ENCODE measurements at places on chromosomes 3 and 15.
A peak's percentile ranks its signal among the peaks of the same experiment; 100 is the strongest.

- no peak for DNase-seq
Measured at GRCh38 chr3:156350781-156351180, 204.1 kb downstream of the SSR3 start.

GRCh38 chr3:43644443-43644842 lies 22.6 kb upstream of the ANO10 start:
- no peak for DNase-seq

DNA sequence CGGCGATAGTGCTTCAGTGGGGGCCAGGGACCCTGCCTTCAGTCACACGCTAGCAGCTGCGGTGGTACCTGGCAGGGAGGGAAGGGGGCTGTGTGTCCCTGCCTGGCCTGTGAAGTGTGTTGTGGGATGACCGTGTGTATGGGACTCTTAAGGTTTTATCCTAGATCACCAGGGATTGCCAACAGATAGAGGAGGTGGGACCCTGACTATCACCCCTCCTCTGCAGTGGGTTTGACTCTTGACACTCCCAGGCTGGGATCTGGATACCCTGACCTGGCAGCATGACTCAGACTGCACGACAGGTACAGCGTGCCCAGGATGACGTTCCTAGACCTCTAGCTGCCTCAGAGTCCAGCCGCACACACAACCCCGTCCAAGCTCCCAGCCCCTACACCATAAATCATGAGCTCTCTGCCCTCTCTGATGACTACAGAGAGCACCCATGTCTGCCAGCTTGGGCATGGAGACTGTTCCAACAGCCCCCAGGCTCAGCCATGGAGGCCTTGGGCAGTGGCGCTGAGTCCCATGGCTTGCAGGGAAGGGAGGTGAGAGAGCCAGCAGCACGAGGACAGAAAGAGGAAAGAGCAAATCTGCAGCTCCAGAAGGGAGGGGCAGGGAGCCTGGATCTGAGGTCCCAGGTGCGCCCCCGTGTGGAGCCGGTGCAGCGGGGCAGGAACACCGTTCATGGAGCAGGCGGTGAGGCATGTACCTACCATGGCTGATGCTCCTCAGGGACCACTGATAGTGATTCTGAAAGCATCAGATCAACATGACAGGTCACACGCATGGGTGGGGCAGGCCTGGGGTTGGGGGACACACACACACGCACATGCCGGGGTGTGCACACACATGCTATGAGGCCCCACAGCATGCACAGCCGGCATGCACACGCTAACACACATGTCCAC lies 71.0 kb downstream of the ADAMTS7 start:
- no peak for DNase-seq

- DNase-seq: no peak
Measured at GRCh38 chr3:133828576-133829309, 23.1 kb downstream of the SRPRB start.

GRCh38 chr3:195097331-195098255 lies 173.4 kb downstream of the XXYLT1 start:
- DNase-seq: peak; percentile 3

DNA sequence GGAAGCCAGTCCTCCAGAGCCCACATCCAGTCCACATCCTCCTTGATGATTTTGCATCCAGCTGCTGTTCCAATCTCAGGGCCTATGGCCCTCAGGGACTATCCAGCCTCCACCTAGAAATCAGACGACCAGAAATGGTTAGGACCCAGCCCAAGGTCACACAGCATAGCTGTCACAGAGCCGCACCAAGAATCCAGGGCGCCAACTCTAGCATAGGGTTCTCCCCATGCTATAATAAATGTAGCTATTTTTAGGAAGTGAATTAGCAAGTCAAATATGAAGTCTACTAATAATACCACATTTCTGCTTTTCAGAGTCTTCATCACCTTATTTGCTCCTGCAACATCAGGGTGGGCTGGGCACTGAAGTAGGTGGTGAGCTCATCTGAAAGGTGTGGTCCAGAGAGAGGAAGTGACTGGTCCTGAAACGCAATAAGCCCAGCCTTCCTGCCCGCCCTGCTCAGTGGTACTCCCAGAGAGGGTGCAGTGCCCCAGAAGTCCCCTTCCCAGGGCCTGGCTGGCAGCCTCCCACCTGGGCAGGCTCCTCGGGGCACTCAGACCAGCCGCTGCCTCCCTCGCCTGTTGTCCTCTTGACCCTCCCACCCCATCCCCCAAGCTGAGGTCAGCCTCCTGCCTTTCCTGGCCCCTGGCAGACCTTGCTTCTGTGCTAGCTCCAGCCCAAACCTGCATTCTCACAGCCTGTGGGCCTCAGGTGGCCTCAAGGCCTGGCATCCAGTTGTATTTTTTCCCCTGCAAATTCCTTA lies 17.6 kb upstream of the CYP11A1 start:
- no peak for DNase-seq

DNA sequence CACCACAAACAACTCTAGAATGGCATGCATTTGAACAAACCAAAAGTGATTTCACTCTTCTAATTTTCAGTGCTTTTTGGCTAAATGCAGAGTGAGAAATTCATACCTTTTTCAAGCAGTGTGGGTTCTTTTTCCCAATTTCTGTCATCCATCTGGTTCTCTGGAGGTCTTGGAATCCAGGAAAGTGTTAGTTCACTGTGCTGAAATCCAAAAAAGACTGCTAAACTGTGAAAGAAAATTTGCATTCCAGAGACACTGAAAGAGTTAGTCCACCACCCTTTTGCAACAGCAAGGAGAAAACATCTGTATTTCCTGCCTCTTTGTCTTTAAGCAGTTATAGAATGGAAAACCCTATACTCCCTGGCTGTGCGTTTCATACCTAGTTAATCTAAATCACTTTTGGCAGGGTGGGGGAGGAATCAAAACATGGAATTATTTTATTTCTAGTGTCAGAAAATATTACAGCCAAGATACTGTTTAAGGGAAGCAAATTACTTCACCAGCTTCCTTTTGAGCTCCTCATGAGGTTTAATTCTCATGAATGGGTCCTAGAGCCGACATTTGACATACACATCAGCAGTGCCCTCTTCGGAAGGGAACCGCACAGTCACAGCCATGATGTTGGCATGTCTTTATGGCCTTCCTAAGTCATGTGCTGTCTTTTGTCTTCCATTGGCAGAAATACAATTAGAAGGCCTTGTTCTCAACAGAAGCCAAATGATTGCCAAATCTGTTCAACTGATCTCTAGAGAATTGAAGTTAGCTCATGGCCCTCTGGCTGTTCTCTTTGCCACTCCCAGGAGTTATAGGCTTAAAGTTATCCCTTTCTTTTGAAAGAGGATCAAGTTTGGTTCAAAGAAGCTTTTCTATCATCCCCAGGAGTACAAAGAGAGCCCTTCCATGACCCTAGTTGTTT lies 317.7 kb upstream of the TPRG1 start:
- no peak for DNase-seq

DNA sequence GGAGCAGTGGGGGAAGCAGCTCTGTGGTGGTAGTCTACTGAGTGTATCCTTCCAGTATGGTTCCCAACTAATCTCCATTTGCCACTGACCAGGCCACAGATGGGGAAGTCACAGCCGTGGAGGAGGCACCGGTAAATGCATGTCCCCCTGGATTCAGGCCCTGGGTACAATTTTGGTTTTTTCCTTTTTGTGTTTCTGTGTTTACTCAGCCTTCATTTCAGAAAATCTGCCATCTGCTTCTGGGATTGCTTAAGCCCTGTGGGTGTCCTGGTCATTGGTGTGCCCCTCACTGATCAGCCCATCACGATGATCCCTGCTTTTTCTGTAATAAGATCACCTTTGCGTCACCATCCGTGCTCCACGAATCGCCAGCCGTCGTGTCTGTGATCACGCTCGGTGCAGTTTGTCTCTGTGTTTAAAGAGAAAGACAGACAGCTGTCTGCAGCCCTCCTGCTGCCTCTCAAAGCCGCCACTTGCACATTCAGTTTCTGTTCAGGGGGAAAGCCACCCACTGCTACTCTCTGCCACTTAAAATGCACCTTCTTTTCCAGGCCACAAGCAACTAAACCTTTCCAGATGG lies 68.9 kb downstream of the DNASE1L3 start:
- no peak for DNase-seq

GRCh38 chr15:66542896-66543295 lies 22.9 kb downstream of the LCTL start:
- DNase-seq: no peak

GRCh38 chr3:187798126-187798525 lies 52.9 kb upstream of the BCL6 start:
- DNase-seq: no peak

DNA sequence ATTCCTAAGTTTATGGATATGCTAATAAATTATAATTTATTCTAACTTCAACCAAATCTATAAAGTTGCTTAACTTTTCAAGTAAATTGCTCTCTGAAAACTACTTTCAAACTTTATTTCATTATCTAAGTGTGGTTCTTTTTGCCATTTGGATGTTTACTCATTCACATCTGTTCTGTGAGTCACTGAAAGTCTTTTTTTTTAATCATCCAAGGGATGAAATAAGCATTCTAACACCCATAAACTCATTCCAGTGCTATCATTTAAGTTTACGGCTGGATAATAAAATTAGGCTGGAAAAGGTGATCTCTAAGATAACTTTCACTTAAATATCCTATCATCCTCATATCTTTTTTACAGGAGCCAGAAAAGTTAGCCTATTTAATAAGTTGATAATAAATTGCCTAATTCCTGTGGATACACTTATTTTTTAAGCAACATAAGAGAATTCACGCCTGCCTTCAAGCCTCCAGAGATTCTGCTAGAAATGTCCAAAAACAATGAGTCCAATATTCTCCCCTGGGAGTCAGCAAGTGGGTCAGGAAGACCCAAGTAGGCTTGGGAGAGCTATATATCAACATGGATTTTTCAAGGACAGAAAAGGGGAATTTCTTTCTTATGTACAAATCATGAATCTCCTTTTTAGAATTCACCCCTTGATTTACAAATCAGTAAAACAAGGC lies 25.8 kb downstream of the SCG3 start:
- DNase-seq: no peak

GRCh38 chr3:28947751-28948150 lies 333.1 kb upstream of the RBMS3 start:
- DNase-seq: no peak

- DNase-seq: no peak
Measured at GRCh38 chr3:191634902-191635301, 173.9 kb downstream of the PYDC2 start.

GRCh38 chr15:86322629-86323028 lies 243.0 kb downstream of the AGBL1 start:
- DNase-seq: no peak

DNA sequence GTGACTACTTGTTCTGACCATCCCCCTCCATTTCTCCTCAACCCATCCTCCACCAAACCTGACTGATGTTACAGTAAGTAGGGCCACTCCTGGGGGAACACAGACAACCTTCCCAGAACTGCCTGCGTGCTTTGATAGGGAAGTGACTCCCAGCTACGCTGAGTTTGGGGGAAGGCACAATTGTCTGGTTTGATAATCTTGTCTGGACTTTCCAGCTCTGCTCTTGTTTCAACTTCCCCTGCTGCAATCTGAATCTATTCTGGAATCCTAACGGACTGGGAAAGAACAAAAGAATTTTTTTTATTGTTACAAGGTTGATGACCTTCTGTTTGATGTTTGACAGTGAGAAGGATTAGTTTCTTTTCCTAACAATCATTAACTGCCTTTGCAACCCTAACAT lies 895.6 kb downstream of the ROBO1 start:
- peak; percentile 30 for DNase-seq

DNA sequence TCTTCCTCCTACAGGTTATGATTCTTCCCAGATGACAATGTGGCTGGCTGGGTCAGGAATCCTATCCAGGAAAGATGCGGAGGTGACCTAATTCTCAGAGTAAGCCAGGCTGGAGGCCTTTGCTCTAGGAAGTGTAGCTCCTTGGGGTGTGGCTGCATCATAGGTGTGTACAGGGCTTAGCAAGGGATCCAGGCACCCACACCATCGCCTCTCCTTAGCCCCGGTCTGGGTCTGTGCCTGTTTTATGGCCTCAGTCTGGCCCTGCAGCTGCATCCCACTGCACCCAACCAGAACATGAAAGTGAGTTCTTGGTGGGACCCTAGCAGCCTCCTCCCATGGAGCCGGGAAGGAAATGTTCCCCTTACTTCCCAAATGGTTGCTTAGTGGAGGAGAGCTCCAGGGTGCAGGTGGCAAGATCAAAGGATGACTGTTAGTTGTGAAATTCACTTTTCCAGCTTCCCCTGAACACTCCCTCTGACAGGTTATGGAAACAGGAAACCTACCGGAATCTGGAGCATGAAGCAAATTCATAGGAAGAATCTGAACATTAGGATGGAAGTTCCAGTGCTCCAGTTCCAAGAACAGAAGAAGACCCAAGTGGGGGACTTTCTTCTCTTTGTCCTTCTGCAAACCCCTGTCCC lies 2.7 kb upstream of the AMOTL2 start:
- no peak for DNase-seq

DNA sequence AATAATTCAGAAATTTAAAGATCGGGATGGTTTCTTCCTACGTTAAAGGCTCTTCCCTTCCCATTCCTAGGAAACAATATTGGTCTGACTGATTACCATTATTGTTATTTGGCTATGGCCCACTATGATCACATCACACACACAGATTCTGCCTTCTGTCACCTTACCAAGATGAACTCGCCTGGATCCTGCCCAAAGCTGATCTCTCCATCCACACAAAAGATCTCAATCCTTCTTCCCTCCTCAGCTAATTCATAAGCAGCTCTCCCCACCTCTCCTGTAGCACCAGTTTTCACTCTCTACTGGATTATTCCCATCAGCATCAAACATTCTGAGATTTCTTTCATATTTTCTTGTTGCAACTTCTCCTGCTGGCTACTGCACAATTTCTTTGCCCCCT lies 25.0 kb downstream of the PLCL2 start:
- no peak for DNase-seq
